NCI-H1436 treated with DMSO at 0.1 percent for 48 hours (cell line): ENCODE measurements at places on chromosomes 16 and 17.

DNA sequence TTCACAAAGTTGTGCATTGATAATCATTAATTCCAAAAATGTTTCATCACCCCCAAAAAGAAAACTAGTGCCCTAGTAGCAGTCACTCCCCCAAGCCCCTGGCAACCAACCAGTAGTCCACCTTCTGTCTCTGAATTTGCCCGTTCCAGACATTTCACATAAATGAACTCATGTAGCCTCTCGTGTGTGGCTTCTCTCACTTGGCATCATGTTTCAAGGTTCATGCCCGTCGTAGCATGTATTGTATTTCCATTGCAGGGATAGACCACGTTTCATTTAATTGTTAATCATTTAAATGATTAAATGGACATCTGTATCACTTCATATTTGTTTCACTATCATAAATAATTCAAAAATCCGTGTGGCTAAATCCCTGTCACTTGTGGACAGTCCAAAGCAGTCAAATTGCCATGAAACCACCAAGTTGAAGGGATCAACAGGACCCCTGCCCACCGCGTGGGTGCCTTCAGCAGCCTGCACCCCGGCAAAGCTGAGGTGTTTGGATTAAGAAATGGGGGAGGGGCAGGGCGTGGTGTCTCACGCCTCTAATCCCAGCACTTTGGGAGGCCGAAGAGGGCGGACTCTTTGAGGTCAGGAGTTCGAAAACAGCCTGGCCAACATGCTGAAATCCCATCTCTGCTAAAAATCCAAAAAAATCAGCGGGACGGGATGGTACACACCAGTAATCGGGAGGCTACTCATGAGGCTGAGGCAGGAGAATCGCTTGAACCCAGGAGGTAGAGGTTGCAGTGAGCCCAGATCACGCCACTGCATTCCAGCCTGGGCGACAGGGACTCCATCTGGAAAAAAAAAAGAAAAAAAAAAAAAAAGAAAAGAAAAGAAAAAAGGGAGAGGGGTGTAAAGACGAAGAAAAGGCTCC is 8.7 kb upstream of the FLYWCH2 start:
- DNase-seq, result no peak

GRCh38 chr16:22364241-22364640 is 10.2 kb downstream of the CDR2 start:
- no peak for DNase-seq

DNA sequence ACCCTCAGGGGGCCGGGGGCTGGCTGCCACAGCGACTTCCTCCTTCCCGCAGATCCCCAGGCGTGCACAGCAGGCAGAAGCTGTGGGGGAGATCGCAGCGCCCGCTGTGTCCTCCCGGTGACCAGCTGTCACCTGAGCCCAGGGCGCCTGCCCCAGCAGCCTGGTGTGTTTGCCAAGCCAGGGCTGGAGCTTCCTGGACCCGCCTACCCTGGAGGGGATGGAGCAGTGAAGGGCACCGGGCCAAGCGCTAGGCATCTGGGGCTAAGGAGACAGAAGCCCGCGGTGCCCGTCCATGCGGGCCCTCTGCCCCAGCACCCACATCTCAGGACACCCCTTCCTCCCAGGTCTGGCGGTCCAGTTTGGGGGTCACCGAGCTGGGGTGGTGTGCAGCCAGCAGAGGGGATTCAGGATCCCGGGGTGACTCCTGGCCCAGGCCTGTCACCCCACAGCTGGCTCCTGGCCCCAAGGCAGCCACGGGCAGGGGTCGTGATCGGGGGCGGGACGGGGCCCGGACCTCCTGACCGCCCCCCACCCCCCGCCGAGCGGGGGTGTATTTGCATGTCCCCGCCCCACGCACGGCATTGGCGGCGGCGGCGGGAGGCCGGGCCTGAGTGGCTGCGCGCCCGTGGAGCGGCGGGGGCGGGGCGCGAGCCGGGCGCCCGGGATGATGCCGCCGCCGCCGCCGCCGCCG is at the start of gene RAB26:
TSS of gene RAB26 (plus strand) at position 645 of the 691 bp plus-strand sequence. CDS start 159 bp downstream, outside the sequence.
- DNase-seq, result no peak

DNA sequence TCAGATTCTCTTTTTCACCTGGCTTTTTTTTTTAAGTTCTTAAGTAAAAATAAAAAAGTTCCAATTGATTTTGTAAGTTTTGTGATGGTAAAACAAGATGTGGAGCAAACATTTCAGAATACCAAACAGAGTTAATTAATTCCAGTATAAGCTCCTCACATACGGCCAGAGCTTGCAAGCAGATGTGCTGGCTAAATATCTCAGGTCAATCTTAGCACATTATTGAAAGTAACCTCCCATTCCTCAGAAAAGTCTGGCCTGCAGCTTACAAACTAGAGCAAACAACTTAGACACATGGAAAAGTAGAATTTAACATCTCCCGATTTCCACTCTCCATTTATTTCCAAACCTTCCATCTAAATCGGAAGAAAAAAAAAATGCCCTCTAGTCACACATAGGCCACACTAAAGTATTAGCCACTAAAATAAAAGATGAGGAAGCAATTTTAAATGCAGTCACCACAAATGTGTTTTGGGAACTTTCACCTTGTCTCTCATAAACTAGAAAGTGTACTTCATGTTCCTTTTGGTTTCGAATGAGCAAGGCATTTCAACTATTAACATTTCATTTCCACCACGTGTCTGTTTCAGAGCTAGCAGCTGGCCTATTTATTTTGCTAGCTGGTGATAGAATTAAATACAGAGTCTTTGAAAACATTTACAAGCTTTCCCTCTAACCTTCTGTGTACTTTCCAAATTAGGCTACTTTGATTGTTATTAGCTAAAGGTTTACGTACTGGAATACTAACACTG is 143.3 kb downstream of the STX8 start:
- DNase-seq, result no peak

DNA sequence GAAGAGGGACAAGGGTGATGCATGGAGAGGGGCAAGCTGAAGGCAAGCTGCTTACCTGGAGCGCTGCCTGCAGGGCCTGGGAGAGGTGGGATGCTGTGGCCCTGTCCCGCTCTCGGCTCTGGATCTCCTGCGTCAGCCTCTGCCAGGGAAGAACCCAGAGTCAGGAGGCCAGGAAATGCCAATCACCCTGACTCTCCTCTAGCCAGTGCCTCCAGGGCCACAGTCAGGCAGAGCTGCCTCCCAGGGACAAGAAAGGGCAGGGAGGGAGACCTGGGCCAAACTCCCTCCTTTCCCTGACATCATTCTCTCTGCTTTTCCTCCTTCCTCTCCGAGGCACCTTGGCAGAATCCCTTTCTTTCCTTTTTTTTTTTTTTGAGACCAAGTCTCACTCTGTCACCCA is 11.3 kb downstream of the CDK3 start:
- no peak for DNase-seq

- DNase-seq, result no peak
Measured at GRCh38 chr16:1277617-1278282, 21.9 kb downstream of the TPSD1 start.

DNA sequence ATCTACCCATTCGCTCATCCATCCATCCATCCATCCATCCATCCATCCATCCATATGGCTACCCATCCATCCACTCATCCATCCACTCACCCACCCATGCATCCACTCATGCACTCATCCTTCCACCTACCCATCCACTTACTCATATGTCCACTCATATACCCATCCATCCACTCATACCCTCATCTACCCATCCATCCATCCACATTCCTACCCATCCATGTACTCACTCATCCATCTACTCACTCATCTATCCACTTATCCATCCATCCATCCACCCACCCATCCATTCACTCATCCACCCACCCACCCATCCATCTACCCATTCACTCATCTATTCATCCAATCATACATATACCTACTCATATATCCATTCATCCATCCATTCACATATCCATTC is 112.0 kb downstream of the RBFOX3 start:
- DNase-seq, result no peak

DNA sequence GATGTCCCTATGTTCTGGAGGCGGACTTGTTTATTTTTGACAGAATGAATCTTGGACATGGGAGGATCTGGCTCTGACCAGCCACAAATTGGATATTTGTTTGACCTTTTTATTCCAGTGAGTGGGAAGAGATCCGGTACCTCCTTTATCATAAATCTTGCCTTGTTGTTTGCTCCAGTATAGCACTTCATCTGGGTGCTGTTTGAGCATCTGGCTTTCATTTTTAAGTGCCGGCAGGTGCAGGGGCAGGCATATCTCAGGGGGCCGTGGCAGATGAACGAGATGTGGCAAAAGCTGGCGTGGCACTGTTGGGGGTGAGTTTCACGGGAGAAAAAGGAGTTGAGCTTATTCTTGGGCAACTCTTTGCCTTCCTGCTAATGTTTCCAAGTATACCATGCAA is 37.8 kb downstream of the MSI2 start:
- DNase-seq, result peak; percentile 78

- DNase-seq, result no peak
Measured at GRCh38 chr17:77854759-77855745, 103.5 kb upstream of the TNRC6C start.

GRCh38 chr17:75734674-75735294 is 13.5 kb downstream of the ITGB4 start:
- no peak for DNase-seq

- DNase-seq, result peak; percentile 29
Measured at GRCh38 chr17:74431568-74432423, at the start of gene GPRC5C. TSS of gene GPRC5C (plus strand) at chr17:74432088. CDS start at chr17:74439777, 7,689 bp downstream.

GRCh38 chr16:57125969-57126368 is 33.6 kb downstream of the CPNE2 start:
- DNase-seq, result no peak

DNA sequence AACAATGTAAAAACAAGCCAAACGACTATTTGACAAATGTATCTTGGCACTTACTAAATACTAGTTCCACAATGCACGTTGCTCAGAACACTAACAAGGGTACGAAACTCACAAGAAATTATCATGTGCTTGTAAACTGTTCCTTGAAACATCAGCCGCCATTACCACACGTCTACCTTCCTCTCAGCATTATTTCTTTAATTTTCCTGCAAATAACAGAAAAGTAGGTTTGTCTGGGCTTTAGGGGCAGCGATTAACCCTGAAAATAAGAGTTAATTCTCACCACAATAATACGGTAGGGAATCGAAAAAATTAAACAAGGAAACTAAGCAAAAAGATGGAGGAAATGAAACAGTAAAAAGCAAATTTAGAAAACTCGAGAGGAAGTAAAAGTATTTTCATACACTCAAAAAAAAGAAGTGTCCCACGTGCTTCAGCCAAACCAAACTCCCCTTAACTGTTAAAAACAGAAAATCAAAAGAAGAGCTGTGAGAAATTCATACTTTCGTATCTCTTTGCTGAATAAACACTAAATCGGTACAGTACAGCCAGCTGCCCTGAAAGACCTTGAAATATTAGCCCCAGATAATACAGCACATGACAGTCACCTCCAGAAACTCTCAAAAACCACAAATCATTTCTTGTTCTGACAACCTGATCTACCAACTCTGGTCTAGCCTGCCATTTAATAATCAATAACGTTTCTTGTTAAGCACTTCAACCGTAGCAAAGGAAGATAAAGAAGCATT is 1.2 kb downstream of the ARHGAP17 start:
- DNase-seq, result no peak

DNA sequence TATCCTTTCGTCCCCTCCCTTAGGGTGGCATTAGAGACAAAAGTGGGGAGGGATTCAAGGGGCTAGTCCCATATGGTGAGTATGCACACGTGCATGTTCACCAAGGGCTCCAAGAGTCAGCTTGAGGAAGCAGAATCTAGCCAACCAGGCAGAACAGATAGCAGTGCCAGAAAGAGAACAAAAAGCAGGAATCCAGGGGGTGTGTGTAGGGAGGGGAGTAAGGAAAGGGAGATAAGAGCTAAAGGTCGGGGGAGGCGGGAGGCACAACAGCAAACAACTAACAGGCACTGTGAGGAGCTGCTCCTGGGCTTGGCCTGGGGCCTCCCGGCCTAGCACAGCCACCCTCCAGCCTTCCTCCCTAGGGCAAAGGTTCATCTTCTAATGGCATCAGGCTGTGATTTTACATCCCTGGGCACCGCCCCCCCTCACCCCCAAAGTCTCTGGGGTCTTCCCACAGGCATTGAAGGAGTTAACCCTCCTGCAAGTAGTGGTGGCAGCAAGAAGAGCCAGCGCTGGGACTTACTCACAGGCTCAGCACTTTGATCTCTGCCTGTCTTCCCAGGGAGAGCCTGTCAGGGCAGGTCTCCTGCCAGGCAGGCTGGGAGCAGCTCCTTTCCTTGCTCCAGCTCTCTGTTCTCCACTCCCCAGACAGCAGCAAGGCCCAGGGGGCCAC is 12.4 kb upstream of the SUPT4H1 start:
- no peak for DNase-seq
